ENCODE measurements at places on chromosomes 1 and 21.

GRCh38 chr1:6317098-6317760 is 56.3 kb upstream of the GPR153 start:
- DNase-seq, result no peak

DNA sequence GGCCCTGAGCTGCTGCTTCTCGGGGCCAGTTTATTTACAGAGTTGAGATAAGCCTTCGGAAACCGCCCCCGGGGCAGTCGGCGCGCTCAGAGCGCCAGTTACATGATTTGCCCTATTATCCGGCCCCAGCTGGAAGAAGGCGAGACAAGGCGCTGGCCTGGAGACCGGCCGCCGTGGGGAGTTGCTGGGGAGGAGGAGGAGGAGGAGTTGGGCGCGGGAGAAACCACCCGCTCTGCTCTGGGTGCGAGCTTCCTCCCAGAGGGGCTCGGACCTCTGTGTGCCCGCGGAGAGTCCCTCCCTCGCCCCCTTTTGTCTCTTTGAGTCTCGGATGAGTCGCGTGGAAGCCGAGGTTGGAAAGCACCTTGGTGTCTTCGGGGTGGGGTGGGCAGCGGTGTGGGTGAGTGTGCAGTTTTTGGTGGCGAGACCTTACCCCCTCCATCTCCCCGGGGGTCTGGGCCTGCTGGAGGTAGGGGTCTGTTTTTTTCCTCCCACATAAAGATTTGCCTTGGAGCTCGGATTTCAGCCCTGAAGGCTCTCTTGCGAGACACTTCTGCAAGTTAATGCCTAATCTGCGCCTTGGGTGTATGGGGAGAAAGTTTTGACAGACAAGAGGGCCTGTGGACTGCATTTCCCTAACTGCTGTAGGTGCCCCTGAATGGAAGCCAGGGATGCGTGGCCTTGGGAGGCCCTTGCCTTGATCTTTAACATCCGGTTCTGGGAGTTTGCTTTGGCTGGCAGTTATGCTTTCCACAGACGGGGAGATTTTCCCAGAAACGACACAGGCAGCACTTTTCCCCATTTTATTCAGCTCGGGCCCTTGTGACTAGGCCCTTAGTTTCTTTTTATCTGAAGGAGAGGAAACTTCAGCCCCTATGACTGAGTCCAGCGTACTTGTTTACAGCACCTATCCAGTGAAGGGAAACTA is 80.0 kb downstream of the NDUFS5 start:
- peak; percentile 78 for DNase-seq

GRCh38 chr1:231381729-231382128 is 40.4 kb downstream of the EGLN1 start:
- no peak for DNase-seq

DNA sequence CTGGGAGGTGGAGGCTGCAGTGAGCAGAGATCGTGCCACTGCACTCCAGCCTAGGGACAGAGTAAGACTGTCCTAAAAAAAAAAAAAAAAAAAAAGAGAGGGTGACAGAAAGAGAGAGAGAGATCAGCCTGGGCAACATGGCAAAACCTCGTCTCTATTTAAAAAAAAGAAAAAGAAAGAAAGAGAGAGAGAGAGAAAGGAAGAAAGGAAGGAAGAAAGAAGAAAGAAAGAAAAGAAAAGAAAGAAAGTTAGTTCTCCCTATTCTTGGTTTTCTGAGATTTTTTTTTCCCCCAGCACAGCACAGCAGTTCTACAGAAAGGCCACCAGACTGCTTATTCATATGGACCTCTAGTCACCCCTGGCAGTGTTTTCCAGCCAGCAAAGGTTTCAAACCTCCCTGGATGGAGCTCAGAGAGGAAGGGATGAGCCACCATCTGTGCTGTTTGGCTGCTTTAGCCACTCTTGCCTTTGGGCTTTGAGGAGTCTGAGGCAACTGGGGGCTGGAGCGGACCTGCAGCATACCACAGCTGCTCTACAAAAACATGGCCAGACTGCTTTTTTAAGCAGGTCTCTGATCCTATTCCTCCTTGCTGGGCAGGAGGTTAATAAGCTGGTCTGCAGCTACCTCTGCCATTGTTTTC is 10.6 kb downstream of the S100A6 start:
- peak; percentile 4 for DNase-seq

DNA sequence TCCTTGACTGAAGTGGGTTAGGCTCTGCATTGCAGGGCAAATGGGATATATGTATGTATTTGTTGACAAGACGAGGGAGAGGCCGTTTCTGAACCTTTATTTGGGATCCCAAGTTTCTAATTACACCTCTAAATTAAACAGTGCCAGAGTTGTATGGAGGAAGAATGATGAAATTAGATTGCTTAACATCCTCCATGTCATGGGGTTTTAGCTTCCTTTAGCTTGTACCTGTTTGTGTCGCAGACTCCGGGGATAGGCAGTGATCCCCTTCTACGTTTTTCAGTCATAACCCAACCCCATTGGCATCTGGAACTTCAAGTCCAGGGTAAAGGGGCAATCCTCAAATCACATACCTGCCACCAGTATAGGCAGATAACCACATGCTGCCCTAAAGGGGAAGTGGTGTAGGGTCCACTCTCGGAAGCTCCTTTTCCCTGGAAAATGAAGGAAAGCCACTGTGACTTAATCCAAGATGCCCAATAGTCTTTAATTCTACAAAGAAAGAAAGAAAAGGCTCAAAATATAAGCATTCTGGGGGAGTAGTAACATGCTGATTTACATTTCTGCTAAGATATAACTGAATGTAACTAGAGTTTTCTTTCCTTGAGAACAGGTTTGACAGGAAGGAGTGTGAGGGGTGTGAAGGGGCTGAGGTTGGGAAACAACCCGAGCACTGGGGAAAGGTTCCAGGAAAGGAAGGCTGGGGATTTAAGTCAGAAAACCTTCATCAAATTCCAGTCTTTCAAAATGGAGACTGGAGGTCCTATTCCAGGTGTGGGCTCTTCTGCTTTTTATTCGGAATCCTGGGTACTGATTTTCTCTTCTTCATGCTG is 77.6 kb downstream of the RGL1 start:
- DNase-seq, result no peak

DNA sequence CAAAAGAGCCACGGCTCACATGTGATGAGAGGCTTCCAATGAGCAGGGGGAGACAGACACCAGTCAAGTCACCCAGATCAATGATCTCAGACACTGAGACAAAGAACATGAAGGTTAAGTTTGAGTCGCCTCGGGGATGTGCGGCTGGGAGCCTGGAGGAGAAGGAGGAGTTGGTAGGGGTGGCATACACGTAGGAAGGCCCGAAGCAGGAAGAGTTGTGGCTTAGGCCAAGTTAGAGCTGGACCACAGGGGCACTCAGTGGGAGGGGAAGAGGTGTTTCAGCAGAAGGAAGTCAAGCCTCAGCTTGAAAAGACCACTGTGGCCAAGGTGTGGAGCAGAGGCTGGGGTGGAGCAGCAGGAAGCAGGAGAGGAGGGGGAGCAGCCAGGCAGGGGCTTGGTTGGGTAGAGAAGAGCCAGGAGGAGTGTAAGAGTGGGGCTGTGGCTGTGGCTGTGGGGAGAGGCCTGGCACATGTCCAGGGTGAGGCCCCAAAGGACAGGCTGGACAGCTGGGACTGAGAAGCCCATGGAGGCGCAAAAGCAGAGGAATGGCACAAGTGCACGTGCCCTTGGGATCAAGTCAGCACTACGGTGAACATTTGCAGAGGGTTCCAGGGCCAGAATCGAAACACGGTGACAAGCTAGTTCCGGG is 27.6 kb downstream of the CTNNBIP1 start:
- DNase-seq, result no peak

- DNase-seq, result no peak
These were observed 22.4 kb upstream of the PTTG1IP start for GRCh38 chr21:44895859-44896258.

GRCh38 chr1:35726450-35727433 is 8.1 kb upstream of the C1orf216 start:
- peak; percentile 83 for DNase-seq

DNA sequence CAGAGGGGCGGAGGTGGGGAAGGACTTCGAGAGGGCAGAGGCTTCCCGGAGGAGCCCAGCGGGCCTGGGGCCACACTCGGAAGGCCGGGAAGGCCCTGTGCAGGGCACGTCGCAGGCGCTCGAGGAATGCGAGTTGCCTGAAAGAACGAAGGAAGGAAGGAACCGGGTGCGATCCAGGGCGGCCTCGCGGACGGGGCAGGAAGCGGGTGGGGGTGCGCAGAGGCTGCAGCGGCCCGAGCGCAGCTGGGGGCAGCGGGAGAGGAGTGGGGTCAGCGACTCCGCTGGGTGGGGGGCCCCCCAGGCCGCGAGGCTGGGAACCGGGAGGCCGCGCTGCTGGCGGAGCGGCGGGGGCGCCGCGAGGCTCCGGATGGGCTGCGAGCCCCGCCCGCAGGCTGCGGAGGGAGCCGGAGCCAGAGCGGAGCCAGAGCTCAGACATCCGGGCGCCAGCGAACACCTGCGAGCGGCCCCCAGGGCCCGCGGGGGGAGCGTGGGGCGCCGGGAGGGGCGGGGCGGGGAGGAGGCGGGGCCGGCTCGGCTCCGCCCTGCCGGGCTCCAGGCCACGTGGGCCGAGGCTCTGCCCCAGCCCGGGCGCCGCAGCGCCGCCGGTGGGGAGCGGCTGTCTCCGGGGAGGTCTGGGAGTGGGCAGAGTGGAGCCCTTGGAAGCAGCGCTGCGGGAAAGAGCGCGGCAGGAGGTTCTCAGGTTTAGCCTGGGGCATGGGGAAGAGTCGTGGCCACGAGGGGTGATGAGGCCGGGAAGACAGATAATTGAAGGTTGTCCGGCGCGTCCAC is 4.6 kb downstream of the ID3 start:
- peak; percentile 94 for DNase-seq

DNA sequence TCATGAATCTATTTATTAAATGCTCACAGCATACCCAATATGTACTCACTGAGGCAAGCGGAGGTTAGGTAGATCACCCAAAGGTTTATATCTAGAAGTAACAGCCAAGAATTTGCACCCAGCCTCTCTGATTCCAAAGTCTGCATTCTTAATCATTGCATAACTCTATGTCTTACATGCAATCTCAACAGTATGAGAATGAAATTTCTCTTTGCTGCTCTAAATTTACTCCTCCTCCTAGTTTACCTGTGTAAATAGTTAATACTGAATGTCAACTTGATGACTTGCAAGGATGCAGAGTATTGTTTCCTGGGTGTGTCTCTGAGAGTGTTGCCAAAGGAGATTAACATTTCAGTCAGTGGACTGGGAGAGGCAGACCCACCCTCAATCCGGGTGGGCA is 840.6 kb downstream of the BRINP3 start:
- DNase-seq, result no peak

GRCh38 chr1:41766041-41766440 is 152.7 kb downstream of the HIVEP3 start:
- no peak for DNase-seq

DNA sequence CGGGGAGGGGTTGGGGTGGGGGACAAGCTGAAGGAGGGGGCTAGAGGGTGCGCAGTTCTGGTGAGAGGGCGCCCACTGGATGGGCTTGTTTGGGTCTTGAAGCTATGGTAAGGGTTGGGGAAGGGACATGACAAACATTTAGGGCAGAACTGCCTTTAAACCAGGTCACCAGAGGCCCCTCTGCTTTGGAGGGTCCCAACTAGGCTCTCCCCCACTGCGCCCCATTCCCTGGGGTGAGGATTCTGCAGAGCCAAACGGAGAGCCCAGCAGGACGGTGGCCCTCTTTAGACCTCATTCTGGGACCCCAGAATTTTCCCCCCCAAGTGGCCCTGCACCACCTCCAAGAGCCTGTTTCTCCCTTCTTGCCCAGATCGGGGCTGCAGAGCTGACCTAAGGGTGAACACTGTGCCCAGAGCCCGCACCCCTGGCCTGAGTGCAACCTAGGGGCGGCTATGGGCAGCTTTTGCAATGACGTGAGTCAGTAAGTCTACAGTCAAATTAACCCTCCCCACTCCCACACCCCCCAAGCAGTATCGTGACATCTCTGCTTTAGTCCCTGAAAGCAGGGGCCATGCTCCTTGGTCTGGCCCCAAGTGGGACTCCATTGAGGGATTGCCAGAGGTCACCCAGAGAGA is 593.8 kb downstream of the MATN1 start:
- DNase-seq, result no peak

GRCh38 chr1:245131026-245131393 is 23.8 kb upstream of the KIF26B start:
- DNase-seq, result peak; percentile 8

DNA sequence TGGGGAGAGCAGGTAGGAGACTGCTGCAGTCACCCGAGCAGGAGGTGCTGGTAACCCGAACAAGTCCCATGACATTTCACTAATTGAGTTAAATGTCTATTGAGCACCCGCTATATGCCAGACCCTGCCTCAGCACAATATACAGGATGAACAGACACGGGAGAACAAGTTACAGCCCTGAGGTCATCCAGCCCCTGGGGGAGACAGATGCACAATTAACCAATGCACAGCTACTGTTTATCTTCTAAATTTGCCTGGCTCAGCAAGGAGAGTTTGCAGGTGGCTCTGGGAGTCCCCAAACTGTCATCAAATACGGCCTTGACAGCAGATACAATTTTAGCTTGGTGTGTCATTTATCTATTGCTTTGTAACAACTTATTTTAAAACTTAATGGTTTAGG is 18.1 kb downstream of the CITED4 start:
- DNase-seq, result no peak

DNA sequence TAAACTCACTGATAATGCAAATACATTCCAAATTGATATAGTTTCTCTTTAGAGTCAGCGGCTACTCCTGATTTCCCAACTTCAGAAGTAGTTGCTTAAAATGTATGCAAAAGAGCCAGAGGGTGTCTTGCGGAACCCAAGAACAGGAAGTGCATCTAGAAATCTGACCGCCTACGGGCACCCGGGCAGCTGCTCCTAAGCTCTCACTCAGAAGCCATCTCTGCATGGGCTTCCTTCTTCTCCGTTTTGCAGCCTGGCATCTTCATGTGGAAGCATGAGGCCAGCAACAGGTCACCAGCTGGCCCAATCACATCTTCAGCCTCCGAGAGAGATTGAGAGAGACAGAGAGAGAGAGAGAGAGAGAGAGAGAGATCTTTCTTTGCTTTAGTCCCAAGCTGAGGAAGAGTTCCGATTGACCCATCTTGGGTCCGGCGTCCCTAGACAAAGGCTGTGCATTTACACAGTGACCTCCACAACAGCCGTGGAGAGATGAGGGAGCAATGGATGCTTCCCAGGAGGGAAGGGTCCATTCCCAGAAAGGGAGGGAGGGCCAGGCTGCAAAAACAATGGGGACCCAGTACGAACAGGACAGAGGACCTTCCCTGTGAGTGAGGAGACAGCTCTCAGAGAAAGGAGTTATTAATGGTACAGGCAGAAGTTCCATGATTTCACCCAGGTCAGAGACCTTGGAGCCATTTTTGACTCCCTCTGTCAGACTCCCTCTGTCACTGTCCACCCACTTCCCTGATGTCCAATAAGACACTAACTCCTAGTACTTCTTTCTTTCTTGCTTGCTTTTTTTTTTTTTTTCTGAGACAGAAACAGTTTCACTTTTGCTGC is 28.2 kb upstream of the SLC30A1 start:
- DNase-seq, result no peak

GRCh38 chr1:186618401-186619170 is 61.6 kb downstream of the PTGS2 start:
- DNase-seq, result peak; percentile 68

GRCh38 chr1:39387452-39387851 is 104.0 kb upstream of the BMP8A start:
- no peak for DNase-seq

- peak; percentile 69 for DNase-seq
These were observed 816 bp downstream of the E2F2 start for GRCh38 chr1:23530087-23530746.

GRCh38 chr1:24769656-24770651 is 24.7 kb downstream of the CLIC4 start:
- no peak for DNase-seq

- DNase-seq, result no peak
These were observed 40.7 kb upstream of the ETS2 start for GRCh38 chr21:38765056-38765455.
